ENCODE measurements at places on chromosomes 11 and 22.
A peak's percentile ranks its signal among the peaks of the same experiment; 100 is the strongest.

- DNase-seq: peak; percentile 61
- no peak overlapping the region for H3K4me3 ChIP-seq
- peak overlapping the region; percentile 5 for H3K27ac ChIP-seq
- H3K27me3 ChIP-seq: no peaks in the 10 kb centered on the region
Measured at GRCh38 chr22:26679003-26679629, 21.7 kb downstream of the MIAT start.

GRCh38 chr11:72098741-72099140, 4.4 kb downstream of the LAMTOR1 start:
- no peak for DNase-seq
- H3K4me1 ChIP-seq: peaks cover 14% of the 10 kb centered on the region
- no peaks in the 10 kb centered on the region for H3K27me3 ChIP-seq
- H3K36me3 ChIP-seq: peaks cover 58% of the 10 kb centered on the region
- H3K4me3 ChIP-seq: no peak overlapping the region
- H3K27ac ChIP-seq: no peak overlapping the region

DNA sequence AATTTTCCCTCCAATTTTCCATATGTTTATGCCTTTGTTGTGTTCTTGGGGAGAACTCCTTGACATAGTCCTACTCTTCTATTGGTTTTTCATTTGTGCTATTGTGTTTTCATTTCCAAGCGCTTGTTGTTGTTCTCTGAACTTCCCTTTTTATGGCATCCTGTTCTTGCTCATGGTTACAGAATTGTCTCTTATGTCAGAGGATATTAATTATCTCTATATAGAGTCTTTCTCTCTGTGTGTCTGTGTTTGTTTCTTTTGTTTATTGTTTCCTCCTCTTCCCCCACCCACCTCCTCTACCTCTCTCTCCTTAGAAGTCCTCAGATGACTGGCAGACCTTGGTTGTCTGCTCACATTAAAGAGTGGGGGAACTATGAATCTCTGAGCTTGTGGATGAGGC, 69.9 kb downstream of the HORMAD2 start:
- DNase-seq: no peak
- H3K4me3 ChIP-seq: no peak overlapping the region
- H3K4me1 ChIP-seq: no peaks in the 10 kb centered on the region
- H3K27me3 ChIP-seq: no peaks in the 10 kb centered on the region

DNA sequence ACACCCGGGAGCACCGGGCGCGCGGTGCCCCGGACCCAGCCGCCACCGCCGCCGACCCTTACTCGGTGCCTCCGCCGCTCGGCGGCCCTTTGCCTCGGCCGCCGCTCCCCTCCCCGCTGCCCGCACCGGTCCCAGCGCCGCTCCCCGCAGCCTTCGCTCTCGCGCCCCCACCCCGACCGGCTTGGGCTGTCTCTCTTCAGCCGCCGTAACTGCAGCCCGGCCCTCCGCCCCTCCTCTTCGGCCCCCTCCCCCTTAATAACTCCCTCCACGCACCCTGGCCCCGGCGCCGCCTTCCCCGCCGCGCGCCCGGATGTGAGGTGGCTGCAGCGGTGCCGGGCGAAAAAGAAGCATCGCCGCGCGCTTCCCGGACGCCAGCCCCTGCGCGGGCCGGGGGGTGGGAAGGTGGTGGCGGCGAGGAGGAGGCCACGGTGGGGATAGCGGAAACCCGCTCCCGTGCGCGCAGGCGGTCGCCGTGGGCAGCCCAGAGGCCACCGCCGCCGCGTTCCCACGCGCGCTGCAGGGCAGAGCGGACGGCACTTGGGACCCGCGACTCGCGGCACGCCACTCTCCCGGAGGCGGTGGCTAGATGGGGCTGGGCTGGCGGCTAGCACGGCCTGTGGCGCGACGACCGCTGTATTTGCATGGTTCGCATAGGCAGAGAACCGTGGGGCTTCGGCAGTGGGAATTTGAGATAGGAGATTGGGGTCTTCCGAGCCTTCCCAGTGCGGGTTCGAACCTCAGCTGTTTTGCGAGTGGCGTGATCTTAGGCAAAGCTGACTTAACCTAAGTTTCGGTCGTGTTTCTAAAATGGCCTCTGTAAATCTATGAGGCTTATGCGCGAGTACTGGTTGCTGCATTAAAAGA, at the start of gene EIF4ENIF1:
Gene EIF4ENIF1, minus strand, starts transcription at position 211 of the 864 bp plus-strand sequence. CDS start 1,124 bp downstream, outside the sequence.
- H3K27ac ChIP-seq: peak within 1 kb of the TSS; percentile 92
- H3K36me3 ChIP-seq: peaks cover 4% of the 10 kb centered on the region
- H3K4me1 ChIP-seq: peaks cover 25% of the 10 kb centered on the region
- H3K4me3 ChIP-seq: peak within 1 kb of the TSS; percentile 66

DNA sequence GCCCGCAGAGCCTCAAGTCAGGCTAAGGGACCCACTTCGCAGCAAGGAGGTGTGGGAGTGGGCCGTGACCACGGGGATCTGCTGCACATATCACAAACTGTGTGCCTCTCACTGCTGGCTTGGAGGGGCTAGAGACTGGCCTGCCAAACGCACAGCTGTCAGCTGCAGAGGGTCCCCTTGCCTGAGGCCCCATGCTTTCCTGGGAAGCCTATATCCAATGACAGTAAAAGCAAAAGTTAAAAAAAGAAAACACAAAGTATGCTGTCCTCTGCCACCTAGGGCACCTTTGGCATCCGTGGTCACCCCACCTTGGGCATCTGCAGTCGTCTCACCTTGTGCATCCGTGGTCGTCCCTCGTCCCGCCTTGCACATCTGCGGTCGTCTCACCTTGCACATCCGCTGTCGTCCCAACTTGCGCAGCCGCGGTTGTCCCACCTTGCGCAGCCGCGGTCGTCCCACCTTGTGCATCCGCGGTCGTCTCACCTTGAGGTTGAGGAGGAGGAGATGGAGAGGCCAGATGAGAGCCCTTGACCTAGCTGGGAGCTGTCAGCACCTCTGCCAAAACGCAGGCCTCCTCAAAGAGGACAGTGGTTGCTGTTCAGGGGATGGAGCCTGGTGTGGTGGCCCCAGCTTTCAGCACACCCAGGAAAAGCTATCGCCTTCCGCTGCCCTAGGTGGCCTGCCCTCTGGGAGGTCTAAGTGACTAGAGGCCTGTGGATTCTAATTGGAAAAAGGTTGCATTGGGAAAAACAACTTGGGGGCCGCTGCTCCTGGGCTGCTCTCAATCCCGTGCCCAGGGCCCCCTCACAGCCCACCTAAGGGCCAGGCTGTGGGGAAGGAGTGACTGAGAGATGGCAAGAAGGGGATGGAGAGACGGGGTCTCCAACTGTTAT, 90.5 kb downstream of the MYEOV start:
- H3K27ac ChIP-seq: no peak overlapping the region
- H3K4me3 ChIP-seq: no peak overlapping the region
- no peaks in the 10 kb centered on the region for H3K4me1 ChIP-seq
- DNase-seq: no peak

- no peak overlapping the region for H3K27ac ChIP-seq
- H3K36me3 ChIP-seq: no peaks in the 10 kb centered on the region
- no peak for DNase-seq
- H3K4me3 ChIP-seq: no peak overlapping the region
Measured at GRCh38 chr11:127625402-127625801, 624.8 kb upstream of the KIRREL3 start.

All from naive thymus-derived CD4-positive, alpha-beta T cell (primary cell).